ENCODE measurements at places on chromosomes 5 and 9.

DNA sequence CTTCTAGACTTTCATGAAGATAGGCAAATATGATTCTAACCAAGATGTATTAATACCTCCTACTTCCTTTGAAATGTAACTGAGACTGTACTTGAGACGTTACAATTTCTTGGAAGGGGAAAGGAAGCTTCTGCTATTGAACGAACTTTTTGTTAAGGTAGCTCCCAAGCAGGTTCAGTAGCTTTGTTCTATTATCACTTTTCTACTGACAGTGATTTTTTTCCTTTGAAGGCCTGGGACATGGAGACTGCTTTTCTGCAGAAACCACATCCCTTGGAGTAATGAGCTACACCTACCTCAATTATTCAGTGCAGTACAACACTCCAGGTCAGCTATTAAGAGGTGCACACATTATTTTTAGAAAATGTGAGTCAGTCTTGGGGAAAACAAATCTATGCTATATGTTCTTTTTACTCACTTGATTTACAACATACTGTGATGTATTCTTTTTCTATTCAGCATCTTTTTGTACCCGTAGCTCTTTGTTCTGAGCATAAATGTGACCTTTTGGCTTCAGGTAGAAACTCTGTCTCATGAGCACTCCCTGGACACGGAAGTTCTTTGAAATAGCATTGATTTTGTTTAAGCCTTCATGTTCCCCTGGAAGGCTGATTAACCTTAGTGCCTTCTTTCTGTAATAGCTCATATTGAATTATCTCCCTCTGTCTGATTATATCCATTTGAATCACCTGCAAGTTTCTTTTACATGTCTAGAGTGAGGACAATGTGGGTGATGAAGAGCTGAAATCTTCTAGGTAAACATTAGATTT is 56.5 kb upstream of the CDKN2B start:
- no peak for DNase-seq

DNA sequence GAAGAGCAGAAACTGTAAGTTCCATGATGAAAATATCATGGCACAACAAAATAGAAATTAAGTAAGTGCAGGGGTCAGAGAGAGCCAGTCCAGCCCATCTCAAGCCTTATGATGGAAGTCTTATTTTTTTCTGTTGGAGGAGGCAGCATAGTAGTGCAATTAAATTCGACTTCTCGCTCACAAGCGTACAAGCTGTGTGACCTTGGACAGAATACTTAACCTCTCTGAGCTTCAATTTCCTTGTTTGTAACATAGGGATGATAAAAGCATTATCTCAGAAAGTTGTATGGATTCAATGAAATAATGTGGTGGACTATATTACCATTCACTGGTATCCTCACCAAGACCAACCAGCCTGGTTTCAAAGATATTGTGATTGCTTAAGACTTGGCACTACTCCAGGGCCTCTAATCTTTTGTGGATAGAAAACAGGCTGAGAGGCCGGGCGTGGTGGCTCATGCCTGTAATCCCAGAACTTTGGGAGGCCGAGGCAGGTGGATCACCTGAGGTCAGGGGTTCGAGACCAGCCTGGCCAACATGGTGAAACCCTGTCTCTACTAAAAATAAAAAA is 26.8 kb upstream of the MVB12B start:
- DNase-seq: no peak

DNA sequence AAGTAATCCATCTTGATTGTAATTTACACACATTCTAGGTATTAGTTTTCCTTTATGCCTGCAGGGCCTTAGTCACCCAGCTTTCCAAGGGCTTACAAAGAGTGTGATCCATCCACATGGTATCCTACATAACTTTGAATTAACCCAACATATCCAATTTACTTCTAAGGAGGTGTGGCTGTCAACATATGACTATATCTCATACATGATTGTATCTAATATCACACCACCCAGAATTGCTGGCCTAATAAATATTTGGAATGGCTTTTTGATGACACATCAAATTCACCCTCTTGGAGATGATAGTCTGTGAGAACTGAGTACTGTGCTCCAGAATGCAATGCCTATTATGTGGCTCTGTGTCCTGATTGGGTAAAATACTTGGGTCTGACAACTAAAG is 363.3 kb upstream of the GRIN3A start:
- DNase-seq: no peak

DNA sequence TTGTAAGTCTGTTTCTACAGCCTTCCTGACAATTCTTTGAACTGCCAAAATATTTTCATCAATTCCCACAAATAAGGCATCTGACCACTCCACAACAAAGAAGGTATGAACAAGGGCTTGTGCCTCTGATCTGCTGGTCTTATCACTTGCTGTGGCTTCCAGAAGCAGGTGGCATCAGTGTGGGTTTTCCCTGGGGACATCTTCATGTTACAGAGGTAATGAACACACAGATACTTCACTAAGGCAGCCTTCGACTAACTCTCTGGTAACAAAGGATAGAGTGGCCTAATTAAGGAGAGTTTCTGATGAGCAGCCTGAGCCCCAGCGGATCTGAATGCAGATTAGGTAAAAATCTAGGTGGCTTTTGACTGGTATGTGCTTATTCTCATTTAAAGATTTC is 15.2 kb upstream of the ERAP2 start:
- no peak for DNase-seq

DNA sequence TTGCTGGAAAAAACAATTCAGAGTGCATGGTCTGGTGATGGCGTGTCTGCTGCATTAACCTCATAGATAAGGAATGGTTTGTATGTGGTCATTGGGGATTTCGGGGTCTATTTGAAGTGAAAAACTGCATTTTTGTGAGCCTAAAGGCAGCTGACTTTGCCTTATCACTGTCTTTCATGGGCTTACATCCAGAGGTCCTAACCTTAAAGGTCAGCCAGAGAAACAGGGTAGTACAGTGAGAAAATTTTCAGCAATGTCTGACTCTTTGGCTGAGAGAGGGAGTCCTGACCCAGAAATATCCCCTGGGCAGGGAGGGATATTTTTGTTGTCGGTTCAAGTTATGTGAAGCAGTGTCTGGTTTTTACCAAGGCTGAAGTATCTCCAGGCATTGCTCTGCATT is 5.7 kb downstream of the PCSK5 start:
- DNase-seq: no peak

GRCh38 chr9:90783552-90783951 is 18.1 kb upstream of the SYK start:
- no peak for DNase-seq

- peak; percentile 53 for DNase-seq
These were observed 660 bp downstream of the SCAMP1 start for GRCh38 chr5:78360924-78361630.

GRCh38 chr5:135010502-135011354 is 23.3 kb downstream of the PITX1 start:
- DNase-seq: no peak

GRCh38 chr5:157148734-157149615 is 6.3 kb upstream of the MED7 start:
- peak; percentile 65 for DNase-seq

- no peak for DNase-seq
These were observed 106.7 kb upstream of the SH3GL2 start for GRCh38 chr9:17472126-17472525.

- DNase-seq: no peak
These were observed 26.8 kb downstream of the LURAP1L start for GRCh38 chr9:12801663-12802062.

- DNase-seq: no peak
These were observed 35.9 kb downstream of the SVEP1 start for GRCh38 chr9:110543631-110544051.
